KBM-7 (cell line): ENCODE measurements at places on chromosomes 12 and 14.

DNA sequence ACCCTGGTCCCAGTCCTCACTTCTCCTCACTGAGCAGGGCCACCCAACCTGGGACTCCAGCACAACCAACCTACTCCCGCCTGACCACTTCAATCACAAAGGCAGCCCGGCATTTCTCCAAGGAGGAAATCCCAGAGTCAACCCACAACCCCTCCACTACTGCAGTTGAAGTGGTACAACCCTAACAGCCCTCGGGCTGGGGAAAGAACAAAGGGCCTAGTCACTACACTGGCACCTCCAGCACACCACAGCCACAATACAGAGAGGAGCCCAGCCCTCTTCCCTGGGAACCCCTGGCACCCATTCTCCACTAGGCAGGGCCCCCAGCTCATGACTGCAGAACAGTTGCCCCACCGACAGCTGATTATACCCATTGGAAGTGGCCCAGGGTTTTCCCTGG lies 13.7 kb upstream of the OR5AU1 start:
- DNase-seq: no peak

- DNase-seq: peak; percentile 83
These were observed 30.2 kb downstream of the PEX5 start for GRCh38 chr12:7219599-7220243.

DNA sequence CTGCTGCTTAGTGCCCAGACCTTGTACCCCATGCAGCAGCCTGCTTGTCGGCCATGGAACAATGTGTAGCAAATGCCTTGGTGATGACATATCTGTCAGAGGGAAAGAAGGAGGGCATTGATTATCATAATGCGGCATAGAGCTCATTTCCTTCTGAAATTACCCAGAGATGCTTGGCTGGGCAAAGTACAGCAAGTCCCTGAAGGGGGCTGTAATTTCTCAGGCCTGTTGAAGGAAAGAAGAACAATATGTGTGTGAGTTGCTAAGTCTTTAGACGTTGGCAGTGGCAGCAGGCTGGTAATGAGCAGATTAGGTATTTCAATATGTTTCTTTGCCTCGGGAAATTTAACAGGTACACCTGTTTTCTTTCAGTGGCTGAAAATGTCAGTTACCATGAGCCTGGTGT lies 128.6 kb downstream of the CRADD start:
- DNase-seq: no peak

GRCh38 chr12:45914090-45914489 lies 76.3 kb downstream of the SCAF11 start:
- no peak for DNase-seq

DNA sequence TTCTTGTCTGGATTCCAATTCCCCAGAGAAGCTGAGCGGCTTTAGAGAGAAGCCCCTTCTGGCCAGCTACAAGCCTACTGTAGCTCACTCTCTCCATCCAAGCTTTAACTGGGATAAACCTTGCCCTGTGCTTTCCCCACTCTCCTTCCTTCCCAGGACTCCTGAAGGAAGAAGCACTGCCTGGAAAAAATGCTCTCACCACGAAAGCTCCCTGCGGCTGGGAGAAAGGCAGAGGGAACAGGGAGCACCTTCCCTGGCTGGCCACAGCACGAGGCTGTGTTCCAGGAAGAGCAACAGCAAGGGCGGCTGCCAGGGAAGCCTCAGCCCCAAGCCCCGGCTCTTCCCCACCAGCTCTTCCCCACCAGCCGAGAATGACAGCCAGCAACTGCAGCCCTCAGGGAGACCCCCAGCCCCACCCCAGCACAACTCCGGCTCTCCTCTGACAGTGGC lies 40.8 kb upstream of the PNMA1 start:
- no peak for DNase-seq

DNA sequence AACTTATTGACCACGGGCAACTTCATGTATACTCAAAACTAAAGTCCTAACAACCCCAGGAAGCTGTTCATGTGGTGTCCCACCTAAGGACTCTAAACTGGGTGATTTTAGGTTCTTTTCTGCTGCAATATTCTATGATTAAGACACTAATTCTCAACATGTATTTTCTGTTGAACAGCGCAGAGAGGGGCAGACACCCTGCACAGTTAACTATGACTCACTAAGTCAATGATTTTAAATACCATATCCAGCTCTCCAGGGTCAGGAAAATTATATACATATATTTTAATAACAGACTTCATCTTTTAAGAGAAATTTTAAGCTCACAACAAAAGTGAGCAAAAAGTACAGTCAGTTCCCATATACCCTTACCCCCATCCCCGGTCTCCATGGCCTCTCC lies 85.0 kb downstream of the FOXN3 start:
- DNase-seq: no peak

- DNase-seq: no peak
These were observed 451.8 kb upstream of the TBX3 start for GRCh38 chr12:115135800-115136211.

DNA sequence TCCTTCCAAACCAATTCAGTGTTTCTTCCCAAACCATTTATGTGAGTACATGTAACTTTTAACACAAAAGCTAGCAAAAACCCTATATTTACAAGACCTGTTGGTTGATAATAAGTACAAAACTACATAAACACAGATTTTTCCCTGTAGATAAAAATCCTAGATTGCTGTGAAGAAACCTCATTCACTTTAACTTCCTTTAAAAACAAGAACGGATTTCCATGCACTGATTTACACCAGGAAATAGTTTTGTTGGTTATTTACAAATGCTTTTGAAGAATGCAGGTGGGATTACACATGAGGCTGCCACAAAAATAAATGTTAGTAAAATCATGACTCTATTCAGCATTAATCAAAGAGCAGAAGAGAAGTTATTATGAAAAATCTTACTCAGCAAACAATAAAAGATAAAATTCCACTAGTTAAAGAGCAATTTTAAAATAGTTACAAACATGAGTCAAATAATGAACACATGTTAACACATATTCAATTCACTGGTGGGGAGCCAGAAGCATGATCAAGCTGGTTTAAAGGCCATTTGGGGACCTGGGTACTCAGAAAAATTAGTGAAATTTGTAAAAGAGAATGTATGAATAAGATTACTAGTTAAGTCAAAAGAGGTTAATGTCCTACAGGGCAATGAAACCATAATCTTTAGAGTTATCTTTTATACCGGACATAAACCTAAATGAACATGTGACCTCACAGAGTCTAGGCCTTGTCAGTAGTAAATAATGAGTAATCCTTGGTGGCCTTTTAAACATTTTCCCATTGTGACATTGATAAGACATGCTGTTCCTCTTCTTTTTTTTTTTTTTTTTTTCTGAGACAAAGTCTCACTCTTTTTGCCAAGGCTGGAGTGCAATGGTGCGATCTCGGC lies 79.9 kb downstream of the PHLDA1 start:
- no peak for DNase-seq

DNA sequence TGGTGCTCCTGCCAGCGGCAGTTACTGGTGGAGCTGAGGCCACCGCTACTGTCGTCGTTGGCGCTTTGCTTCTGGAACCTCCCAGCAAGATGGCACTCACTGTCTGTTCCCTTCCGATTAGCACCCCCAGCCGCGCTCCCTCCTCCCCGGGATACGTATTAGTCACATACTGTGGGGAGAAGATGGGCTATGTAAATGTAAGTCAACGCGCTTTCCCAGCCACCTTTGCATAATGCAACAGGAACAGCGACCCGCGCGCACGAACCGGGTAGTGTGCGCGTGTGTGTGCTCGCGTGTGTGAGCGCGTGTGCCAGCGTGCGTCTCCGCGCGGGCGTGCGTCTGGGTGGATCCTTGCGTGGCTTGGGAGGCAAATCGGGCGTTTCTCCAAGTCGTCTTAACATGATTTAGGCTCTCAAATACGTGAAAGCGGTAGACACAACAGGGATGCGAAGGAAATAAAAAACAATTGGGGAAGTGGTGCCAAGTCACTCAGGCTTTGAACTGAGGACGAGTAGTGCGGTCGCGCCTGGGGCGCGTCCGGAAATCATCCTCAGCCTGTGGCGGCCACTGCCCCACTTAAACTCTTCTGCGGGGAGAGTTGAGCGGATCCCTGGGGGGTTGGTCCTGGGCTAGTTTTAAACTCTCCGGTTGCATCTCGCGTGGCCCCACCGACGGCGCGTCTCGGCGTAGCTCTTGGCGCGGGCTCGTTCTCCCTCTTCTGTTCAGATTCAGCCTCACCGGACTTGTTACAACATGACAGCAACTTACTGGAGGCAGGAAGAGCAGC lies 1.8 kb downstream of the FLRT2 start:
- peak; percentile 68 for DNase-seq

DNA sequence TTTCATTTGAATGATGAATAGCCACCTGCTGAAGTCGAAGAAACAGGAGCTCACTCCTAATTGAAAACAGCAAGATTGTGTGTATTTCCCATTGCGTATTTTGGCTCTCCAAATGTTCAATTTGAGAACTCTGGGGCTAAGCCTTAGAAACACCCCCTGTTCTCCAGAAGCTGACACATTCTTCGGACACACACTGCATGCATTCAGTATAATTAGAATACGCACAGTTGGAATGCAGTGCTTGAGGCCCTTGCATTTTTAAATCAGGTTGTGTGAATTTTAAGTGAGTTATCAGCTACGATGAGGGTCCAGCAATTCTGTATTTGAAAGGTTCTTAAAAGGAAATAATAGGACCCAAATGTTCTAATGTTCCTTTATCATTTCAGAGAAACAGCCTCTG lies 103.8 kb downstream of the PRKD1 start:
- no peak for DNase-seq

DNA sequence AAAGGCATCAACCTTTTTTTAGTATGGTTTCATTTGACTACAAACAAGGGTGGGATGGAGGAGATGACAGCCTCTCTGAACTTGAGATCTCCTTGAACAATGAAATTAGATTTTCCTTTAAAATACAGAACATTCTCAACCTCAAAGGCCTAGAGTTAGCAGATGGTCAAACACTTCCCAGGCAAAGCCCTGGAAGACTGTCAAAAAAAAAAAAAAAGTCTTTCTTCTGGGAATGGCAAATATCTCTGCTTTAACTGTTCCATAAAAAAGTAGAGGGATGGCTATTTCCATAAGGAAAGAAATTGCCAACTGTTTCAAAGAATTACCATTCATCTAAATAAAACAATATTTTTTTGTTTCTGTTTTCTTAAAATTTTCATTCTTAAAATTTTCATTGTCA lies 870.8 kb downstream of the GALC start:
- no peak for DNase-seq

DNA sequence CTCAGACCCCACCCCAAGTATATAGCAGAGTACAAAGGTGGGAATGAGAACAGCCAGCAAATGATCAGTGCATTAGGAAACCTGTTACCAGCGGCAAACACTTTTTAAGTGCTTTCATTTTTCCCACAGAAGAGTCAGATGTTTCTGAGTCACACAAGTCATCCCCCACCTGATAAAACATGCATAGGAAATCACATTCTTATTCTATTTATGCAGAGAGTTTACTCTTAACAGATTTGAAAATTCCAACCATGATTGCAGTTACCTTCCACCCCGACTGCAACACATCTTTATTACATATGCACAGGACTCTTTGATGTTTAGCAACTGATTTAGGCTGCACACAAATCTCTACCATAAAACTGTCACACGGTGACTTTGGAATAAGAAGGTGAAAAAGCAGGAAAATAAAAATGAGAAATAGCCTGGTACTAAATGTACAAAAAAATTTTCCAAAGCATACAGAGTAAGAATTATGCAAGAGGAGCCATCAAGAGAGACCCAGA lies 236.4 kb downstream of the PAWR start:
- DNase-seq: no peak

DNA sequence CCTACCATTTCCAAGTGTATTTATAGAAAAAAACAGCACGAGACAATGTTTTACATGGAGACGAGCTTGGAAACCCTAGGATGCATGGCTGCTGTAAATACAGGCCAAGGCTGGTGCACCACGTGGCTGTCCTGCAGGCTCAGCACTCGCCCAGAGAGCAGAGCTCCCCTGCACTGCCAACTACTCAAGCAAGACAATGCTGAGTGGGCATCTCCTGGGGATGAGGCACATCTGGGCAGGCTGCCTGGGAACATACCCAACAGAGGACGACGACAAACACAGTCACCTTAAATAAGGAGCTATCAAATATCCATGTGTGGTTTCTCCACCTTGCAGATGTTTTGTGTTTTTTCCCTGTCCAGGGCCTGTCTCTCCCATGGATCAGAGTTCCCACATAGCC lies 128.3 kb upstream of the PRMT8 start:
- DNase-seq: no peak

DNA sequence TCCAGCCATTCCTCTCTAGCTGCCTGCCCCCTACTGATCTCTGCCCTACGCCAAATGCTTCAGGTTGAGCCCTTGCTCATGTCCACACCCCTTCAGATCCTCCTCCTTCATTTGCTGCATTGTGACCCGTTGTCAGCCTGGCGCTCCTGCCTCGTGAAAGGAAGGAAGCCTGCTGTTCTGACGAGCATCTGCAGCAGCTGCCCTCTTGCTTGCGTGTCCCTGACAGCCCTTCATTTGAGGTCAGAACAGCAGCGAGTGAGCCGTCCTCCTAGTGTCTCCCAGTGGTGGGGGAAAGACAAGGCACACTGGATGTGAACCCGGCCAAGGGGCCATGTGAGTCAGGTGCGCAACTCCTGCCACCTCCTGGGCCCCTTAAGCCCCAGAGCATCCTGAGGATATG lies 3.0 kb upstream of the PIANP start:
- DNase-seq: peak; percentile 53

- peak; percentile 11 for DNase-seq
These were observed 67.6 kb downstream of the PLEKHA5 start for GRCh38 chr12:19196959-19197630.

DNA sequence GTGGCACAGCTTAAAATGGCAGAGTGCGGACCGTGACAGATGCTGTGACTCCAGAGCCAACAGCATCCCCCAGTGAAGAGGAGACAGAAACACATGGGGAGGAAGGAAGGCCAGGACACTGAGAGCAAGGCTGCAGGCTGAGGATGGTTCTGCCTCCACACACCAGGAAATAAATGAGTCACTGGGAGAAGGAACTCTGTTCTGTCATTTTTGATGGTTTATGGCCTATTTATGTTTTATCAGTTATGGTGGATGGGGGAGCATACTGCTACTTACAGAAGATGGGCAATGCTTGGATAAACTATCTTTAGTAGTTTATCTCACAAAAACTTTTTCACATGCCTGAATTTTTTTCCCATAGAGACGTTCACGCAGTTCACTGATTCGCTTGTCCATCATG lies 33.8 kb downstream of the ZFYVE21 start:
- peak; percentile 9 for DNase-seq

GRCh38 chr12:75407683-75408082 lies 16.8 kb downstream of the GLIPR1L2 start:
- no peak for DNase-seq
